ENCODE measurements at places on chromosomes 2 and 18. TPM values are rescaled to one million over a fixed set of nuclear protein-coding genes. Genes with fewer than 3 reads are reported as not detected.

DNA sequence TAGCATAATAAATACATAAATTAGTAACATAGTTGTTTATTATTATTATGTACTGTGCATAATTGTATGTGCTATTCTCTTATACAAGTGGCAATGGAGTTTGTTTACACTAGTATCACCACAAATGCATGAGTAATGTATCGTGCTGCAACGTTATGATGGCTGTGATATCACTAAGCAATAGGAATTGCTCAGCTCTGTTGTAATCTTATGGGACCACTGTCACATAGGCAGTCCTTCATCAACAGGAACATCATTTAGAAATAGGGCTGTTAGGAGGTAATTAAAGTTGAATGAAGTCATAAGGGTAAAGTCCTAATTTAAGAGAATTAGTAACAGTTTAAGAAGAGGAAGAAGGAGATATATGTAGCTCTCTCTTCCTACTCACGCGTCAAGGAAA lies 33.8 kb downstream of the TEX51 start:
- H3K27ac ChIP-seq, result no peak overlapping the region
- no peak overlapping the region for H3K4me3 ChIP-seq
- DNase-seq, result no peak

PREPL gene
- polyA plus RNA-seq, result 12.9 TPM

RMDN2 gene
- 3.2 TPM for polyA plus RNA-seq

DNA sequence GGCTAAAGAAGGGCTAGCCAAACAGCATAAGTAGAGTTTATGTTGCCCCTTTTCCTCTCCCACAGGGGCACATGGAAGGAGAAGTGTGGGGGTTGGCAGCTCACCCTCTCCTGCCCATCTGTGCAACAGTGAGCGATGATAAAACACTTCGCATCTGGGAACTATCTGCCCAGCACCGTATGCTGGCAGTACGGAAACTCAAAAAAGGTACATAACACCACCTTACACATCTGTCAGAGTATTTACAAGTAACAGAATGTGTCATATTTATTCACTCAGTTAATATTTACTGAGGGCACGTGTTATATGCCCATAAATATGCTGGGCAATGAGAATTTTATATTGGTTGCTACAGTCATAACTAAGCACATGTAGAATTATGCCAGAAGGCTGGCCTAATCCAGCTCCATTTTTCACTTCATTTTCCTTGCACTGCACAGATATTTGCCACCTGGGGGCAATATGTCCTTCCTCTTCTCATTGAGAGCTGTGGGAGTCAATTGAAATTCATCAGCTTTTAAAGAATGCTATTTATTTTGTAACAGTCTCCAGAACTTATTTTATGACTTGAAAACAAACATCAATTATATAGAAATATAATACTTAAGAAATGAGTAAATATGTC lies 150.6 kb downstream of the RTN4 start:
- H3K27ac ChIP-seq, result no peak overlapping the region
- H3K4me1 ChIP-seq, result peaks cover 20% of the 10 kb centered on the region
- no peaks in the 10 kb centered on the region for H3K36me3 ChIP-seq
- peak; percentile 27 for DNase-seq
- H3K27me3 ChIP-seq, result no peaks in the 10 kb centered on the region
- H3K4me3 ChIP-seq, result no peak overlapping the region

GRCh38 chr2:118053681-118054080 lies 34.6 kb upstream of the INSIG2 start:
- H3K4me3 ChIP-seq, result no peak overlapping the region
- H3K27me3 ChIP-seq, result peaks cover 20% of the 10 kb centered on the region
- no peak overlapping the region for H3K27ac ChIP-seq
- no peaks in the 10 kb centered on the region for H3K4me1 ChIP-seq
- DNase-seq, result no peak

- H3K4me1 ChIP-seq, result no peaks in the 10 kb centered on the region
- H3K27me3 ChIP-seq, result no peaks in the 10 kb centered on the region
- H3K27ac ChIP-seq, result no peak overlapping the region
- H3K4me3 ChIP-seq, result no peak overlapping the region
- DNase-seq, result no peak
Observed at GRCh38 chr2:3159782-3160545, 217.7 kb downstream of the EIPR1 start.

ARHGAP15 gene
- polyA plus RNA-seq, result 242 TPM

SPHKAP gene
- polyA plus RNA-seq, result not detected

GRCh38 chr2:222242532-222242931 lies 56.3 kb downstream of the PAX3 start:
- DNase-seq, result no peak
- H3K36me3 ChIP-seq, result no peaks in the 10 kb centered on the region
- H3K27ac ChIP-seq, result no peak overlapping the region
- H3K4me1 ChIP-seq, result no peaks in the 10 kb centered on the region
- no peak overlapping the region for H3K4me3 ChIP-seq
- H3K27me3 ChIP-seq, result peaks cover 17% of the 10 kb centered on the region

GRCh38 chr2:240460253-240460711 lies 24.8 kb downstream of the GPC1 start:
- no peaks in the 10 kb centered on the region for H3K4me1 ChIP-seq
- no peaks in the 10 kb centered on the region for H3K27me3 ChIP-seq
- no peak overlapping the region for H3K27ac ChIP-seq
- DNase-seq, result no peak

TFCP2L1 gene
- not detected for polyA plus RNA-seq

GCA gene
- 27.3 TPM for polyA plus RNA-seq

GRCh38 chr18:21117409-21118131 lies 6.0 kb upstream of the ROCK1 start:
- no peaks in the 10 kb centered on the region for H3K36me3 ChIP-seq
- DNase-seq, result no peak
- no peak overlapping the region for H3K4me3 ChIP-seq
- no peak overlapping the region for H3K27ac ChIP-seq
- H3K27me3 ChIP-seq, result peaks cover 6% of the 10 kb centered on the region

All from CD4-positive, CD25-positive, alpha-beta regulatory T cell (primary cell).